Airway epithelial cell (primary cell): ENCODE measurements at places on chromosomes 7 and 10. TPM values are rescaled to one million over a fixed set of nuclear protein-coding genes. Genes with fewer than 3 reads are reported as not detected.

Gene SORCS1
- total RNA-seq, result not detected in 2 replicates

Gene CFAP58
- total RNA-seq, result 0.05 and 0.28 TPM in 2 replicates

Gene CALD1
- total RNA-seq, result 94.7 and 125 TPM in 2 replicates

Gene WEE2
- total RNA-seq, result not detected in 2 replicates

Gene PDIA4
- 218 and 269 TPM in 2 replicates for total RNA-seq

Gene PCLO
- 3.1 and 3.7 TPM in 2 replicates for total RNA-seq

Gene GLCCI1
- 1.7 and 4.8 TPM in 2 replicates for total RNA-seq

Gene INHBA
- 3.8 and 5.9 TPM in 2 replicates for total RNA-seq

Gene STAG3
- 0.07 and 0.14 TPM in 2 replicates for total RNA-seq
